ENCODE measurements at places on chromosomes 1 and 21. TPM values are rescaled to one million over a fixed set of nuclear protein-coding genes. Genes with fewer than 3 reads are reported as not detected.

DNTTIP2 gene
- total RNA-seq: 32.3 TPM

MAP3K21 gene
- total RNA-seq: 3.7 TPM

ACTN2 gene
- total RNA-seq: 0.39 TPM

SIPA1L2 gene
- total RNA-seq: 0.73 TPM

CD101 gene
- 0.20 TPM for total RNA-seq

CRYAA gene
- total RNA-seq: not detected

FAM163A gene
- total RNA-seq: not detected

TOR1AIP1 gene
- total RNA-seq: 38.9 TPM

NEXN gene
- total RNA-seq: 7.6 TPM

LMOD1 gene
- total RNA-seq: 0.20 TPM

LRRC38 gene
- not detected for total RNA-seq

HFM1 gene
- 0.39 TPM for total RNA-seq

BTBD8 gene
- total RNA-seq: 3.5 TPM
